ENCODE measurements at places on chromosomes 16 and 17.

DNA sequence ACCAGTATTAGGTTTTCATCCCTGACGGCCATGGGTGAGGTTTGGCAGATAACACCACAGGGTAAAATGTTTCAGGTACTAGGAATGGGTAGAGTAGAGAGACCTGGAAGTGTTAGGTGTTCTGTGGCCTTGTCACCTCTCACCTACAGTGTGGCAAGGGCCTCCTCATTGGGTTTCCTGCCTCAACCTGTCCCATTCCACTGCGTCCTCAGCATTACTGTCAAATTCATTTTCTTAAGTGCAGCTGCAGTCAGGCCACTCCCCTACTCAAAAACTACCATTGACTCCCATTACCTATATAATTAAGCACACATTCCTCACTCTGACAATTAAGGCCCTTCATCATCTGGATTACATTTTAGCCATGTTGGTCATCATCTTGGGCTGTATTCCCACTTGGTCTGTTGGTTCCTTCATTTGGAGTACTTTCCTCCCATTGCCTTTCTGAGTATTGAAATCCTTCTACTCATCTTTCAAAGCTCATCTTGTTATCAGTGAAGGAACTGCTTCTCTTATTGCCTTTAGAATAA is 64.5 kb downstream of the NUP88 start:
- DNase-seq = no peak

- no peak for DNase-seq
These were observed 11.5 kb upstream of the MMD start for GRCh38 chr17:55433029-55433628.

- DNase-seq = no peak
These were observed 78.9 kb downstream of the CNGB1 start for GRCh38 chr16:57892041-57892440.

DNA sequence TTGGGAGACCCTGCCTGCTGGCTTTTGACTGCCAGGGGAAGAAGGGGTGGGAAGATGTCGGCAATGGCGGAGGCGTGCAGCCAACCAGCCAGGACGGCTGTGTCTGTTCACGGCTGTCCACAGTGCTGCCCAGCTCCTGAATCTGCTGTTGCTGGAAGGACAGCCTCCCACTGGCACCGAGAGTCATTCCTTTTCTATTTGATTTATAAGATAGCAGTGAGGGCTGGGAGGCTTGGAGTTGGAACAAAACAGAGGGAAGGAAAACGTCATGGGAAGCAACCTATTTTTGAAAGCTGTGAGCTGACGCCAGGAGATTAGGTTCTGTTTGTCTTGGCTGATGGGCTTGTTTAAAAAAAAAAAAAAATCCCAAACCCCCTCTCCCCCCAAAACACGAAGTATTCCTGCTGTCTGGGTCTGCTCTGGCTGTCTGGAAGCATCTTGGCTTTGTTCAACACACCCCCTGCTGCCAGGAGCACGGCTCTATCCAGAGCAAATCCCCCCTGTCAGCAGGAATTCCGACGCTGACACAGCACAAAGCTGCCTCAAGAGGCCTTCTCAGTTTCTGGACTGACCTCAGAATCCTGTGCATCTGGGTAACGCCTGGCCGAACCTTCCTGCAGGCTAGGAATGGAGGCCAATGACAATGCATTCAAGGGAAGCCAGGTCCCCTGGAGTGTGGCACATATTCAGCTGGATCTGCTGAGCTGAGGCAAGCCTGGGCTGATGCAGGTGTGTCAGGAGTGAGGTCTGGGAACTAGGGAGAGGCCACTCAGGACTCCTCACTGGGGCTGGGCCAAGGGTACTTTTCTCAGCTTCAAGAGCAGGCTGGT is 41.0 kb upstream of the SREBF1 start:
- DNase-seq = no peak

DNA sequence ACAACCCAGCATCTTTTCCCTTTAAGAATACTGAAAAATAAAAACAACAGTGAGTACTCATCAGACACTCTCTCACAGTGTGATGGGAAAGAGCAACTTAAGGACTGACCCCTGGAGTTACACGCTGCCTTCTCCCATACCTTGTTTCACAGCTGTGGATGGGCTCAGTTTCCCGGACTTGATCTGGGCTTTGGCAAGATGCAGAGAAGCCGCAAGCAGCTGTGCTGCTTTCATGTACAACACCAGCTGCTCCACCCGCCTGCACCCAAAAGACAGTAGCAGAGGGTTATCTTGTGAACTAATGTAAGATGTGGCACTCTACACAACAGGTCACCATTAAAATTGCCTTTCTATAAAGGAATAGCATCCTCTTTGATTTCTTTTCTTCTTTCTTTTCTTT is 32.7 kb upstream of the ALDH3A1 start:
- no peak for DNase-seq

GRCh38 chr17:35998018-35998545 is 3.3 kb downstream of the CCL15 start:
- DNase-seq = no peak

DNA sequence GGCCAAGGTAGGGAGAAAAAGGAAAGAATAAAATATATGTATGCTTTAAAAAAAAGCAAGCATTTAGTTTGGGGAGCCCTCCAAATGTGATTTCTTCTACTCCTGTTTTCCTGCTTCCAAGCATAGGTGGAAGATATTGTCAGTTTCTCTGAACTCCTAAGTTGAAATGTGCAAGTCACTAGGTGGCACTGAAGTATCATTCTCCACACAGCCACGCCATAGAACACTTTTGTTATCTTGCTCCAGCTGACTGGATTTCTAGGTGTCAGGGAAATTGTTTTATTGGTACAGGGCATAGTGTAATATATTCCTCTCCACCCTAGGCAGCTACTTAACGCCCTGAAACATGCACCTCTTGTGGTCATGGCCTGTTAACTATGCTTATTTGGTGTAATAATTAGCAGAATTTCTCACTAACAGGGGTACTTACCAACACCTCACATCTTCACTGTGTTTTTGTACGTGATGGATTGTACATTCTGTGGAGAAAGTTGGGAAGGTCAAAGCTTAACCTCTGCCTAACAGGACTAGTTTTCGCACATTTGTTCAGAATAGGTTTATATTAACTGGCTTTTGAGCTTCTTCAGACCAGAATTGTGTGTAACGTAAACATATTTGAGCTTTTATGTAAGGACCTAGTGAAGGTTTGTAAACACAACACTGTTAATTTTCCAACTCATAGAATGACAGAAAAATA is 69.3 kb downstream of the FTO start:
- no peak for DNase-seq

- DNase-seq = no peak
These were observed 31.6 kb downstream of the PHKB start for GRCh38 chr16:47492428-47493377.

DNA sequence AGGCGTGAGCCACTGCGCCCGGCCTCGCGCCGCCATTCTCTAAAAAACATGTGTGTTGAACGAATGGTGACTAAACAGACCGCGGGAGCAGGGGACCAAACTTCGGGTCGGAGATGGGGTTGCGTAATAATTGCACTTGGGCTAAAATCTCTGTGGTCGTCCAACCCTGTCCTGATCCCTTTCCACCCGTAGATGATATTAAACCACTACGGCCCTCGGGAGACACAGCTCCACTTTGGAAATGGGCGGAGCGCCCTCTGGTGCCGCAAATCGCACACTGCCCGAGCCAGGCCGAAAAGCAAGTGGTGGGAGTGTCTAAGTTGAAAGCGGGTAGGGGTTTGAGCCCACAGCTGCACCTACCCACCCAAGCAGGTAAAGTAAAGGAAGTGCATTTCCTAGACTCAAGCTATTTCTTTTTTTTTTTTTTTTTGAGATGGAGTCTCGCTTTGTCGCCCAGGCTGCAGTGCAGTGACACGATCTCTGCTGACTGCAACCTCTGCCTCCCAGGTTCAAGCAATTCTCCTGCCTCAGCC is 17.0 kb downstream of the CAVIN1 start:
- peak; percentile 71 for DNase-seq

DNA sequence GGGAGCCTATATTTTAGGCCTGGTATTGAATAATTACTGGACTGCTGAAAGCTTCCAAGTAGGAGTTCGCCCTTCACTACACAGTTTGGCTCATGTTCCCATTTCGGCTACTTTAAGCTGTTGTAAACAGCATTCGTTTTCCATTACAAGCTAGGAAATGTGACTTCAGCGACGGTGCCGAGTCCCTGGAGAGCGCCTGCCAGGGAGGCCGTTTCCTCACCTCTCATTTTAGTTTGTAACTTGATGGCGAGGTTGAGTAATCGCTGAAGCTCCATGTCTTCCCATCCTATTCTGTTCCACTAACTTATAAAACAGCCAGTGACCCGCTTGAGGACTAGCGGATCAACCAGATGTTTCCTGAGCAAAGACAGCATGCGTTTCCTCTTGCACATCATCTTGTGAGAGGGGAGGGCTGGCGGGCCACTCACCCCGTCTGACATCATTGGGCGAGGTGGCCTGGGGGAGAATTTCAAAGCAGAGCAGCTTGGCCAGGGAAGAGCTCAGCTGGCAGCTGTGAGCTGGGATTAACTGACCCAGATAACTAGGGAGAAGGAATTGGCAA is 32.9 kb downstream of the PCTP start:
- no peak for DNase-seq

DNA sequence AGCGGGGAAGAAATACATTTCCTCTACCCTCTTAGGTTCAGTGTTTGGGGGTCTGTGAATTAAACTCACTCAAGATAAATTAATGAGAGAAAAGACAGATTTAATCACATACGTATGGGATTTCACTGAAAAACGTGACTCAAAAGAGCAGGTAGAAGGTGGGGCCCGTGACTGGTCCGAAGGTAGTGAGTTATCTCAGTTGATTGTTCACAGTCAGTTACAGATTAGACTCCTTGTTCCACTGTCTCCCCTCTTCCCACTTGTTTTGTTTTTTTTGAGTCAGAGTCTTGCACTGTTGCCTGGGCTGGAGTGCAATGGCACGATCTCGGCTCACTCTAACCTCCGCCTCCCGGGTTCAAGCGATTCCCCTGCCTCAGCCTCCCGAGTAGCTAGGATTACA is 301.2 kb downstream of the SEC14L1 start:
- no peak for DNase-seq

DNA sequence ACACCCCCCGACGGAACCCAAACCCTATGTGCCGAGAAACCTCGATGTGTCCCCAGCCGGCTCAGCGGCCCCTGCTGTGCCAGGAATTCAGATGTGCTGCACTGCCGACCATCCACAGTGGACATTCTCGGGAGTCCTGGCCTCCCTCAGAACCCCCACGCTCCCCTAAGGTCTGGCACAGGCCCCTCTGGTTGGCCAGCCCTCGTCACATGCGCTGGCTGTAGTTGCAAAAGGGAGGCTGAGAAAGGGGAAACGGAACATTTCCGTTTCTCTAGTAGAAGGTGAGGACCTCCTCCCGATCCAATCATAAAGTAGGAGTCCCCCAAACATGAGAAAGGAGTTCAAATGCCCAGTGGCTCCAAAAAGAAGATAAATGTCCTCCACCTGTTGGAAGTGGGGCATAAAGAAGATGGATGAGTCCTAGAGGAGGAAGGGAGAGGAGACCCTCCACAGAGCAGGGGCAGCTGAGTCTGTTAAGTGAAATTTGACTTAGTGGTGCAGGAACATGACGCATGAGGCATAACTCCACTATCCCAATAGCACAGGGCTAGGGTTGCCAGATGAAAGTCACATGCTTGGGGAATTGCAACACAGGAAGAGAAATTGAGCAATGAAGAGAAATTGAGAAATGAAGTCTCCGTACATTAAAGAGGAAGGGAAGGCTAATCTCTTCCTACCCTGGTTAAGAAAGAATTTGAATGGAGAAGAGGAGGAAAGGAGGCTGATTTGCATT is 49.3 kb upstream of the WSB1 start:
- DNase-seq = no peak
